ENCODE measurements at places on chromosomes 2 and 18. TPM values are rescaled to one million over a fixed set of nuclear protein-coding genes. Genes with fewer than 3 reads are reported as not detected.

Gene RIT2
- not detected for total RNA-seq

Gene ELOA2
- 0.06 TPM for total RNA-seq

Gene CHRND
- 300 TPM for total RNA-seq

DNA sequence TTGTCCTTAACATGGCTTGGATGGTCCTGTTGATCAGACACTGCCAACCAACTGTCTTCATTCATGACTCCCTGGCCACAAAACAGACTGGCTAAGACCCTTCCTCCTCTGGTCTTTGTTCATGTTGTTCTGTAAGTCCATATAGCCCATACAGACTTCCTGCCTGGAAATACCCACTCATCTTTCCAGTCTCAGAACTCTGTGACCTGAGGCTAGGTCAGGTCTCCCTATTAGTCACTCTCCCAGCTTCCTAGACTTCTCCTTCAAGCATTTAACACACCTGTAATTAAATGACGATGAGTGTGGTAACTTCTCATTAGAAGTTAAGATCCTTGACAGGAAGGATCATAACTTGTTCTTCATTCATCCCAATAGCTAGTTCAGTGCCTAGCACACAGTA lies 56.3 kb downstream of the CCDC93 start:
- DNase-seq = no peak

GRCh38 chr18:22694954-22695353 lies 238.2 kb upstream of the RBBP8 start:
- peak; percentile 58 for DNase-seq

DNA sequence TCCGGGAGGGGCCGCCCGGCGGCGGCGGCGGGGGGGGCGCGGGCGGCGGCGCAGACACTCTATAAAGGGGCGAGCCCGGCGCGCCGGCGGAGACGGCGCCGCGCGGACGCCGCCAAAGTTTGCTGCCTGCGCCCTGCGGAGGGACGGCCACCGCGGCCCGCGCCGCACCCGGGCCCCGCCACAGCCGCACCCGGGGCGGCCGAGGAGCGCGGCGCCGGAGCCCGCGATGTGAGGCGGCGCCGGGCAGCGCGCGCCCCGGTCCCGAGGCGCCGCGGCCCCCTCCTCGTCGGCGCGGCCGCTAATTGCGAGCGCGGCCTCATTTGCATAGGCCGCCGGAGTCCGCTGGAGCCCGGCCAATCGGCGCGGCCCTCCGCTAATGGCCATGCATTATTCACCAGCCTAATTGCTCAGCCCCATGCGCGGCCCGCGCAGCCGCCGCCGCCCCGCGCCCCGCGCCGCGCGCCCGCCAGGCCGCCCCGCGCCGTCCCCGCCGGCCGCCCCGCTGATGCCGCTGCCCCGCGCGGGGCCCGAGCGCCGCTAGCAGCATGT lies at the start of gene SALL3:
Gene SALL3, plus strand, starts transcription at position 89 of the 549 bp plus-strand sequence. Its CDS starts 457 bp downstream, at position 546.
- DNase-seq = no peak

DNA sequence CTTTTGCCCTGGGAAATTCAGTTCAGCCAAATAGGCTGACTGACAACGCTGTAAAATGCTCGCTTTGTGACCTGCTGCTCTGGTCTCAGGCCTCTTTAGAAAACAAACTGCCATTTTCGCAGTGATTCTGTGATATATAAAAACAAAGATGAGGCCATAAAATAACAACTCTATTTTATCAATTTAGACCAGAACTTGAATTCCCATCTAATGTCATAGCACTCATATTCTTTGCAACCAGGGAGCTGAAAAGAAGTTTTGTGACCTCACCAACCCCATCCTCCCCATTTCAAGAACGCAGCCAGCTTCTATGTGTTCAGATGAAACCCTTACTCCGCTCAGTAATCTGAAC lies 40.3 kb downstream of the TCF4 start:
- no peak for DNase-seq

- DNase-seq = no peak
Measured at GRCh38 chr18:11850821-11851145, 430 bp upstream of the CHMP1B start.

GRCh38 chr2:102848366-102848839 lies 86.6 kb downstream of the TMEM182 start:
- DNase-seq = peak; percentile 89

DNA sequence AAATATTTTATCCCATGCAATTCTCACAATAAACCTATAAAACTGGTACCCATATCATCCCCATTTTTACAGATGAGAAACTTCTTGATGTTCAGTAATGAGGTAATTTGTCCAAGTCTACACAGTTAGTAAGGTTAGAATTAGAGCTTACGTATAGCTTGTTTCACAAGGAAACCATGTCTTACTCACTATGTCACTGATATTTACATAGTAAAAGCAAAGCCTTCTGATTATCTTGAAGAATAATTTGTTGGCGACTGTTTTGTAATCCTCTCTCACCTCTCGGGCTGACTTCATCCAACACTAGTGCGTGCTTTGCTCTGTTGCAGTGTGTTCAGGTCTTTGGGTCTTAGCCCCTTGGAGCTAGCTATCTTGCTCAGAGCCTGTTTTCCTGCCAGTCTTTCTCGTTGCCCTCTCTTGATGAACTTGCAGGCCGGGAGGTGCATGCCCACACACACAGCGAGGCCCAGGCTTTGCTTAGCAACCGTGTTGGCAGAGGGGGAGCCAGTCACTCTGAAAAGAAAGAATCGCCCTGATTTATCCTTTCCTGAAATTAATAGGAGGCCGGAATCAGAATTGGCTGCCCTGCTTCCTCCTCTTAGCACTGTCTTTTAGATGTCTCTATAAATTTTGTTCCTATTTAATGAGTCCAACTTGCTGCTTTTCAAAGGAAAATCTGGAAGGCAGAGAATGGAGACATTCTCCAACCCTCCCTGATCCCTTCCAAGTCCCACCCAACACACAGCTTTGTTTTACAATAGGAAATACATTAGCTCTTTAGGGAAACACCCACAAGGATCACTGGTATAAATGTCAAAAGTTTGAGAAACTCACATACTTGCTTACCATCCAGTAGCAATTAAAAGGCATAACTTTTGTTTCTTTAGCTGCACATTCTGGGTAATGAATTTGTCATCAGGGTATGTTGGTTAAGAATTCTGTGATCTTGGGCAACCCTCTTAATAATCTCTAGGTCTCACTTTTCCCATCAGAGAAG lies 97.6 kb upstream of the SEC11C start:
- no peak for DNase-seq

DNA sequence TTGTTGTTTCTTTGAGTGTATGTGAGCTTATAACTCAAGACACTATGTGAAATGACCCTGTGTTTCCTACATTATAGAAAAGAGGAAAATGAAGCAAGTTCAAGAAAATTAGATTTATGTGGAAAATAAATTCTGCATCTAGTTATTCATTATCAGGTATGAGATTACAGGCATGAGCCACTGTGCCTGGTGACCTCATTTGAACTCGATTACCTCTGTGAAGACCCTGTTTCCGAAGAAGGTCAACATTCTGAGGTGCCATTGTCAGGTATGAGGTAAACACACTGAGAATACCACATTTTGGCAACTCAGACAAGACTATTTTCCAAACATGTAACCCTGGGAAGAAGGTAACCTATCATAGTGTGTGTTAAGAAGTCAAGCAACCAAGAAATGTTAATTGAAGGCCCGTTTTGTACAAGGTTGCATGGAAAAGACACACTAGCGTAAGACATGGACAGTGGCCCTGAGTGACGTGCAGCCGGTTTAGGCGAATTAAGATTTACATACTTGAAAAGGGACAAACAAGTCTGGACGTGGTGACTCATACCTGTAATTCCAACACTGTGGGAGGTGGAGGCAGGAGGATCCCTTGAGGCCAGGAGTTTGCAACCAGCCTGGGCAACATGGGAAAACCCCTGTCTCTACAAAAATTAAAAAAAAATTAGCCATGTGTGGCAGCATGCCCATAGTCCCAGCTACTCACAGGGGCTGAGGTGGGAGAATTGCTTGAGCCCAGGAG lies 186.6 kb downstream of the NEDD4L start:
- no peak for DNase-seq

- no peak for DNase-seq
Measured at GRCh38 chr2:9954136-9954535, 2.6 kb downstream of the GRHL1 start.

GRCh38 chr2:105749583-105750400 lies 5.1 kb downstream of the NCK2 start:
- no peak for DNase-seq

DNA sequence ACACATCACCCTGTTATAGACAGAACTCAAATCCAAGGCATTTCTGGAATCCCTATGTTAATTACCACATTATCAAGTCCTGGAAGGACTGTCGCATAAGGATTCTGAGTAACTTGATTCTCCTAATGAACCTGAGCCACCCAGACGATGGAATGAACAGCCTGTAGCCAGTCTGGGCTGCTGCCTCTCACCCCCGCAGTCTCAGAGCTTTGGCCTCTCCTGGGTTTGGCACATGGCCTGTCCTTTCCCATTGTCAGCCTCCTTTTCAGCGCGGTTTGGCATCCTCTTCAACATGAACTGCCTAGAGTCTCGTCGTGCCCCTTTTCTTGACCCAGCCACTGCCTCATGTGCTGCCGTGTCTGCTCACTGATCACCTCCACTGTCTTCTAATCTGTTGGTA lies 147.6 kb downstream of the SLC8A1 start:
- peak; percentile 36 for DNase-seq

DNA sequence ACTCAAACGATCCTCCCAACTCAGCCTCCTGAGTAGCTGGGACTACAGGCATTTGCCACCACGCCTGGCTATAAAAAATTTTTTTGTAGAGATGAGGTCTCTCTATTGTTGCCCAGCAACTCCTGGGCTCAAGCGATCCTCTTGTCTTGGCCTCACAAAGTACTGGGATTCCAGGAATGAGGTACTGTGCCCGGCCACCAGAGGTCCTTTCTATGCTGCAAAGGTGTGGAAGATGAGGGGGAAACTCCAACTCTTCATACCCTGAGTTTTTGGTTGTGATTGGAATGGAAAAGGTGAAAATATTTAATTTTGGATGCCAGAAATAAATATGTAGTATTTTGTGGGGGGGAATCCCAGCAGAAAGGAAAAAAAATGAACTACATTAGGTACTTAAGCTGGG lies 36.0 kb downstream of the MRPL33 start:
- no peak for DNase-seq

DNA sequence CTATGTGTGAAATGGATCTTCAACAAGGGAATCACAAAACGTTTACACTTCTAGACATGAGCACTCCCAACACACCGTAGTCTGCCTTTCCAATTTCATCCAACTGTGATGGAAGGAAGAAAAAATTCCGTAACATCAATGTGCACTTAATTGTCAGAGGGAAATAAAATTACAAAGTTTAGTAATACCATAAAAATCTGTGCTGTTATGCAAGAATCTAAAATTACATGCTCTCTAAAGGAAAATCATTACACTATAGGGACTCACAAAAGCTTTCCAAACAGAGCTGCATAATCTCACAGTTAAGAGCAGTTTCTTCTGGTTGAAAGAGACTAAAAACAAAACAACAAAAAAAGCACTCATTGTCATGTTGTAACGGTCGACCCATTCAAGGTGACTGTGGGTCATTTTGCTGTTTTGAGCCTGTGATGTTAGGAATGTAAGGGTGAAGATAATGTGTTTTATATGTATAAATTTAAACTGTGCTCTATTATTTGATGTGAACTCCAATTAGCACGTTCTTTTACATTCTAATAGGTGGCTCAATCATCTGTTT lies 698.0 kb downstream of the TDRD15 start:
- DNase-seq = no peak

DNA sequence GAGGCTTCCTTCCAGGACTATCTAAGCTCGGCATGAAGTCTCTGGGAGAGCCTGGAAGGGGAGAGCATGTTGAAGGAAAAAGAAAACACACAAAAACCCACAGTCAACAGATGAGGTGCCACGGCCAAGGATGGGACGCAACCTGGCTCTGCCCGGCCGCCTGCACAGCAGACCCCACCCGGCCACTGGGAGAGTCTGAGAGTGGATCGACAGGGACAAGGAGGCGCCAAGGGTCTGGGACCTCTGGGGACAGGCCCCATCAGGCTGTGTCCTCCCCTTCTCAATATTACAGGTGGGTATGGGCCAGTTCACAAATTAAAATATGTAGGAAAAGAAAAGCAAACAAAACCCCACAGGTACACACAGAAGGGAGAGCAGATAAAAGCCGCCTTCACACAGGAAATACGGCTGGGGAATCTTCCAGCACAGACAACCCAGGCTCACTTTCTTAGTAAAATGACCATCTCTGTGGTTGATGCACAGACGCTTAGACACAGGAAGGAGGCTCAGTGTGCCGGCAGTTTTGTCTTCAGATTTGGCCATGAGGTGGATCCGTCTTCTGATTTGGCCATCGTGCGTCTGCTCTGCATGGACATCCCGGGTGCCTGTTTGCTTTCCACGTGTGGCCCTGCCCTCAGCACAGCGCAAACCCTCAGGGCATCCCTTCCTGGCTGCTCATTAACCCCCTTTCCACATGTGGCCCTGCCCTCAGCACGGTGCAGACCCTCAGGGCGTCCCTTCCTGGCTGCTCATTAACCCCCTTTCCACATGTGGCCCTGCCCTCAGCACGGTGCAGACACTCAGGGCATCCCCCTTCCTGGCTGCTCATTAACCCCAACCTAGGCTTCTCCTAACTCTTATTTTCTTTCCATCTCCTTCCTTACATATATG lies 138.4 kb downstream of the EIPR1 start:
- no peak for DNase-seq

DNA sequence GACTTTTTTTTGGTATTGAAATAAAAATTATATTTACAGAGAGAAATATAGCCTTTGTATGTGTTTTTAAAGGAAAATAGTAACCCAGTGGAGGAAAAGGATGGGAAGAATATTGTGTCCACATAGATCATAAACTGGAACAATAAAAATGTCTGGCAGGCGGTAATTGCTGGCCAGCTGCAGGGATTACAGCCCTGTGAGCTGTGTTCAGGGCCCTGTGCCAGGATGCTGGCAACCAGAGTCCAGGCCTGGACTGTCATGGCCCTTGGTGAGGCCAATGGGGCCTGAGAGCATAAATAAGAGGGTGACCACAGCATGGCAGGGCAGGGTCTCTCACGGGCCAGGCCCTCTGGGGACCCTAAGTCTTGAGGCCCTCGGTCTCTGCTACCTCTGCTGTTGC lies 171.2 kb downstream of the ACOXL start:
- DNase-seq = peak; percentile 36

GRCh38 chr2:49113046-49113445 lies 41.3 kb downstream of the FSHR start:
- no peak for DNase-seq

DNA sequence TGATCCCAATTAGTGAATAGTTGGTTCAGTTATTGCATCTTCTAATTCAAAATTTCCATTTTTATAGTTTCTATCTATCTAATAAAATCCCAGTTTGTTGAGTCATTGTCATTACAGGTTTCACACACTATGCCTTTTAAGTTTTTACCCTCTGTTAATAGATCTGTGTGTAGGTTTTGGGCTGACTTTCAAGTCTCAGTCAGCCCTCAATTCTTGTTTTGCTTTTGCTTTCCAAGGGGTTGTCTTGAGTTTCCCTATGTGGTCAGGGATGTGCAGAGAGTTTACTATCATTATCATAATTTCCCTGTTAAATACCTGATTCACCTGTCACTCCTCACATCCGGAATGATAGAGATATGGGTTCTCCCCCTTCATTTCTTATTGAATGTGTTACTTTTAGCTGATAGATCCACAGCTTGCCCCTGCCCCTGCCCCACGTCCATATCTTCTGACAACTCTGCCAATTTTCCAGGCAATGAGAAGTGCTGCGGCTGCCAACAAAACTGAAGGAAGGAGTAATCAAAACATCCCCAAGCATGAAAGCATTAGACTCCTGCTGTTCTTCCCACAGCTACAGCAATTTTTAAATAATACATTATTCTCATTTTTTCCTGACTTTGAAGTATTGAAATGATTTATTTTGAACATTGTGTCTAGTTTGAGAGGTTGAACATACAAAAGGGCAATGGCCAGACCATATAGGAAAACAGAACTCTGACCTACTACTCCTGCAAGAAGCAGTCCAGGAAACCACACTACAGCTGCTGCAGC lies 1064.8 kb downstream of the SUCLG1 start:
- DNase-seq = no peak

- DNase-seq = no peak
Measured at GRCh38 chr18:14117606-14118005, 14.6 kb downstream of the ZNF519 start.
